Right renal pelvis (tissue), 4 donors: ENCODE measurements at places on chromosomes 3 and 15. TPM values are rescaled to one million over a fixed set of nuclear protein-coding genes. Genes with fewer than 3 reads are reported as not detected.
A peak's percentile ranks its signal among the peaks of the same experiment; 100 is the strongest.

FAM219B gene
- polyA plus RNA-seq: 59.1 TPM

DLL4 gene
- 8.6 TPM for polyA plus RNA-seq

DNA sequence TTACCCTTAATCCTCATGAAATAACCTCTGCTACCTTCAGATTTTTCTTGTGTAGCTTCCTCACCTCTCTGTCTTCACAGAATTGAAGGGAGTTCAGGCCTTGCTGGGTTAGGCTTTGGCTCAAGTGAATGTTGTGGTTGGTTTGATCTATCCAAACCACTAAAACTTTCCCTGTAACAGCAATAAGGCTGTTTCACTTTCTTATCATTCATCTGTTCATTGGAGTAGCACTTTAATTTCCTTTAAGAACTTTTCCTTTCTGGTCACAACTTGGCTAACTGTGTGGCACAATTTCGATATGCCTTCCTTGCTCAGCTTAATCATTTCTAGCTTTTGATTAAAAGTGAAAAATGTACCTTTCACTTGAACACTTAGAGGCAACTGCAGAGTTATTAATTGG is 129.8 kb downstream of the NR1I2 start:
- no peak for DNase-seq

- DNase-seq: no peak
Observed at GRCh38 chr15:45585069-45585791, 1.9 kb upstream of the BLOC1S6 start.

DCP1A gene
- polyA plus RNA-seq: 34.2 TPM

GRCh38 chr3:150737874-150738679 is 24.9 kb downstream of the SIAH2 start:
- DNase-seq: no peak

MAP2K5 gene
- polyA plus RNA-seq: 19.0 TPM

DNA sequence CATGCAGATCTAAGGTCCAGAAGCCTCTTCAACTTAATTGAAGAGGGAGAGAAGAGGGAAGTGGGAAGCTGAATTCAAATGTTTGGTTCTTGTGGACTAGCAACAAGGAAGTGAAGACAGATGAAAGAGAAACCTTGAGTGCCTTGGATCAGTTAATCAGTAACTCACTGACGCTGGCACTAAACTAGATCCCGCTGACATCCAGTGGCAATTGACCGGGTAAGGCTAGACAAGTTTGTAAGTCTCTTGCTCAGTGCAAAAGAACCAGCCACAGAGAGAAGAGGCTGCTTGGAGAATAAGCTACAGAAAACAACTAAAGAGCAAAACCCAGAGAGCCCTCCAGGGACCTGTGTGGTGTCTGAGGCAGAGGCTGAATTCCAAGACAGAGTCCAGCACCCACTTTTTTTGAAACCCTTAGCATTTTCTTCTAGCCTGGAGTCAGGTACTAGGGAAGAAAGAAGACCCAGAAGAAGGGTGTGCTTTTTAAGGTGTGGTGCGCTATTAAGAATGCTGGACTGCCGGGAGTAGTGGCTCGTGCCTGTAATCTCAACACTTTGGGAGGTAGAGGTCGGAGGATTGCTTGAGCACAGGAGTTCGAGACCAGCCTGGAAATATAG is 6.9 kb downstream of the PLCH1 start:
- DNase-seq: no peak

- DNase-seq: no peak
Observed at GRCh38 chr3:106758459-106758858, 618.8 kb upstream of the CCDC54 start.

DNA sequence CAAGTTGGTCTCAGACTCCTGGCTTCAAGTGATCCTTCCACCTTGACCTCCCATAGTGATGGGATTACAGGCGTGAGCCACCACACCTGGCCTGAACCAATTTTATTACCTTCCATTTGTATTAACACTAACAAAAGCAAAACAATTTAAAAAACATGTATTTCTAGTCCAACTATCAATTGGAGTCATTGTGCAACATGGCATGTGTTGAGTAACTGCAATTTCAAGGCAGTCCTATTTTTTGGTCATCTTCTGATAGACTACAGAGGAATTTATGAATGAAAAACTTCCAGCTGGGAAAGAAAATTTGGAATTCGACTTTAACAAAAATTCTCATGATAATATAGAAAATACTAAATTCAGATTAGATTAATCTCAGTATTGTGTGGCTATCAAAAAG is 16.8 kb downstream of the SPTSSB start:
- no peak for DNase-seq

DNA sequence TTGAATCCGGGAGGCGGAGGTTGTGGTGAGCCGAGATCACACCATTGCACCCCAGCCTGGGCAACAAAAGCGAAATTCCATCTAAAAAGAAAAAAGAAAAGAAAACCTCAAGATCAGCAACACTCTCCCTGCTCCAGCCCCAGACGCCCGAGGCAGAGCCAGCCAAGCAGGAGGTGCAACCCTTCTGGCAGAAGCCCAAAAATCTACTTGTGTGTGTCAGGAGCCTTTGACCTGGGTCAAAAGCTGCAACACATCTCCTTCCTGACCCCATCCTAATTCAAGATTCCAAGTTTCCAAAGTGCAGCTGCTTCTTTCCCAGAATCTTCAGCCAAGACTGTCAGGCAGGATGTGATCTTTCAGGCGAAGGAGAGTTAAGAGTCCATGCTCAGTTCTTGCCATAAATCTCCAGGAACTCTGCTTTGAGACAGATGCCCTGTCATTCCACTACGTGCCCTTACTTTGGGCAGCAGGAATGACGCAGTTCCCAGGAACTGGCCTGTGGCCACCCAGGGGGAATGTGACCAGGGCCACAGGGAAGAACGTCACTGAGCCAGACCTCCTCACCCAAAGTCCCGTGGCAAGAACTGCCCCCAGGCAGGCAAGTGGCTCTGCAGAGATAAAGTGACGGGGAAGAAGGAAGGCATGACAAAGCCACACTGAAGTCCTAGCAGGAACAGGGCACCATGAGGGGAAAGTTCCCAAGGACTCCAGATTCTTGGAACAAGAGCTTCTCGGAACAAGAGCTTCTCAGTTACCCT is 39.4 kb downstream of the SH3BP5 start:
- no peak for DNase-seq

DNA sequence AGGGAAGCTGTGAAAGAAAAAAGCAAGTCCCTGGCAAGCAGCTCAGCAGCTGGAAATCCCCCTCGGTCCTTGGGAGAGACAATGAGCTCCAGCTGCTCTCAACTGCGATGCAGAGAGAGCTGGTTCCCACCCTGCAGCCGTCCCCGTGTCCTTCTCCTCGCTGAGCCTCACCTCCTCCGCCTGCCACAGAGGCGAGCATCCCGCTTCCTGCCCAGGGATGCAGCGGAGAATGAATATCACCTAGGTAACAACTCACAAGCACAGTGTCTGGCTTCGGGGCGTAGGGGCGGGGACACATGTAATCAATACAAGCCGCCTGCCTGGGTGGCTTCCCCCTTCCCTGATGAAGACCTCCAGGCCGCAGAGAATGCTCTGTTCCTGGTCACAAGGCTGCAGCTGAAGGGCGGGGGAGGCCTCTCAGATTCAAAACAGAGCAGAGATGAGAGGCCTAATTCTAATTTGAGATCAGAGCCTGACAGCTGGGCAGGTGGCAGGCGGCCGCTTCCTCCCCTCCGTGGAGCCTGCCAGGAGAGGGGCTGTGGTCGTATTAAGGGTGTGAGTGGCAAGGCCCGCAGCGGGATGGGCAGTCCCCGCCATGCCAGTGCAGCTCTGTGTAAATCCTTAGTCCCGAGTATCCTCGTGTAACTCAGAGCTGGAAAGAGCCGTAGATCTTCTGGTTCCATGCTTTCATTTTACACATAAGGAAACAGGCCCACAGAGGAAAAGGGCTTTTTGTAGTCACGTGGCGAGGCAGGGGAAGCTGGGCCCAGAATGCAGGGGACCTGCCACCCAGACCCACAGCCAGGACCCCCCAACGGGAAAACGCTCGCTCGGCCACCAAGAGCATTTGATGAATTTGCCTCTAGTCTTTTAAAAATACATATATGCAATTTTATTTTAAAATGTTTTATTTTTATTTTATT is 24.3 kb downstream of the ZDHHC19 start:
- DNase-seq: no peak

- no peak for DNase-seq
Observed at GRCh38 chr3:138688871-138689299, 80.3 kb downstream of the FAIM start.

GRCh38 chr3:26369133-26369532 is 253.4 kb upstream of the LRRC3B start:
- DNase-seq: no peak

DNA sequence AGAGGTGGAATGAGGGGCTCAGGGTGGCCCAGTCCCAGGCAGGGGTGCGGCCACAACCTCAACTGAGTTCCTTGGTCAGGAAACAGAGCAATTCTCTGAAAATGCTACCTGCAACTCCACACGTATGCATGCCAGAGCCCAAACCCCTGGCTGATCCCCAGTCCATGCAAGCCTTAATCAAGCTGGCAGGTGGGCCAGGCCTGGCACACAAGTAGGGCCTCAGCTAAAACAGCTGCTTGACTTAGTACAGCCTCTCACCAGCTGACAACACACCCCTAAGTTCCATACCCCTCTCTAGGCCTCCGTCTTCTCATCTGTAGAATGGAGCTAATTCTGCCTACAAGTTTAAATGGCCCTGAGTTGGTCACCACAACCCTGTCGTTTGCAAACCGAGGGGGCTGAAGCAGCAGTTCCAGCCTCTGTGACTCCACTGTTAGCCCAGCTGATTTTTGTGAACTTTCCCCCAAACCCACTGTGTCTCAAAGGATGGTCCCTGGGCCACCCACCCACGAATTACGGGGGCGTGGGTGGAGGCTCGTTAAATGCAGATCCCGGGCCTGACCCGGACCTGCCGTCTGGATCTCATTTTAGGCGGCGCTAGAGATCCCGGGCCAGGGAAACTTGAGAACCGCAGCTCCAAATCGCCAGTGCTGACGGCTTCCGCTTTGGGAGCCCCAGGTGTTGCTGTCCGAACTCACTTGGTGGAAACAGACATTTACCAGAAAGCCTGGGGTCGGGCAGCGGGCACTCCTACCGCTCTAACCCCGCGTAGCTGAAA is 927 bp downstream of the CHDH start:
- peak; percentile 57 for DNase-seq

DNA sequence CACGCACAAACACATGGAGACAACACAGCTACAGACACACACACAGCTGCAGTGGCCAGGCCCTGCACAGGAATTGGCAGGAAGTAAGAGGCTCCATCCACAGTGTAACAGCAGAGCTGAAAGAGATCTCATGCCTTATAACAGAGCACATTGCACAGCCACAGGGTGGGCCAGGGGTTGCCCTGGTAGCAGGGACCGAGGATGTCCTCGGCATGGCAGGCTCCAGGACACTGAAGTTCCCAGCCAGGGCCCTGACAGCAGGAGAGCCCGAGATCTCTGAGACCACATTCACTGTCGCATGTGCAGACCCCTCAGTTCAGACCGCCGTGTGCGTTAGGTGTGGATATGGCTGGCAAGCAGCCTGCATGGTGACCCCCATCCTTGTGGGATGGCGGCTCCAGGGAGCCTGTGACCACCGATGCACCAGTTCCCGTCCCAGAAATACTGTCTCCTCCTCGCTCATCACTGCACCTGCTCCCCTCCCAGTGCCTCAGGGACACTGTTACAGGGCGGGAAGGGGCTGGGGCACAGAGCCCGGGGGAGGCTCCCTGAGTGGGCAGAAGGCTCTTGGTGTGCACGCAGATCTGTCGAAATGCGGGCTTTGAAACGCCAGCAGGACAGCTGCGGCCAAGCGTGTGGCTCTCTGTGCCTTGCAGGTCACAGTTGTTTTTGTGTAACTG is 1.5 kb upstream of the OCA2 start:
- DNase-seq: no peak

DNA sequence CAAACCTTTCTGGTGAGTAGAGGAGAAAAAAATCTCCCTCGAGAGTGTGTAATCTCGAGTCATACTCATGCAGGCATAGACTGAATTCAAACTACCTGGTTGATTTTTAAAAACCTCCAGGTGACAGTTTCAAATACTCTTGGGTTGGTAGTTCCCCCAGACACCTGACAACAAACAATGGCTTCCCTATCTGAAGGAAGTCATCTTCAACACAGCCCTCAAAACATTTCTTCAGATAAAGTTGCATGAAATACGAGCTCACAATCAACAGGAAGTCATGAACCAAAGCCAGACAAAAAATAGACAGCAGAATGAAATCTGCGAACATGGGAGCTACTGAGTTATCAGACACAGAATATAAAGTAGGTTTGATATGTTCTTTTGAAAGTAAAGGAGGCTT is 112.8 kb downstream of the ST8SIA2 start:
- no peak for DNase-seq

ONECUT1 gene
- not detected for polyA plus RNA-seq

DNA sequence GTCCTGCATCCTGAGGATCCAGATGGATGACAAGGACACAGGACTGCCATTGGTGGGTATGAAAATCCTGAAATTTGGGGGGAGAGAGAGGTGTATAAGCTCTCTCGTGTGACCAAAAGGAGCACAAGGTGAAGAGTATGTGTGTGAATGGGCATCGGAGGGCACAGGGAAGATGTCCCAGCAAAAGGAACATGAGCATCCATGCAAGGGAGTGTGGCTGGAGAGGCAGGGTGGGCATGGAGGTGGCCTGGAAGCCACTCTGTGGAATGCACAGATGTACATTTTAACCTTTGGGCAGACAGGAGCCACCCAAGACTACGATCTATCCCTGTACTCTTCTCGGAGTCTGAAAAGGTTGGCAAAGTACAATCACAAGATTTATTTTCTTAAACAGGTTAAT is 54.5 kb downstream of the CAPN7 start:
- no peak for DNase-seq

TRIM71 gene
- 6.7 TPM for polyA plus RNA-seq

FSIP1 gene
- 1.8 TPM for polyA plus RNA-seq

RBP2 gene
- polyA plus RNA-seq: 0.13 TPM

DNA sequence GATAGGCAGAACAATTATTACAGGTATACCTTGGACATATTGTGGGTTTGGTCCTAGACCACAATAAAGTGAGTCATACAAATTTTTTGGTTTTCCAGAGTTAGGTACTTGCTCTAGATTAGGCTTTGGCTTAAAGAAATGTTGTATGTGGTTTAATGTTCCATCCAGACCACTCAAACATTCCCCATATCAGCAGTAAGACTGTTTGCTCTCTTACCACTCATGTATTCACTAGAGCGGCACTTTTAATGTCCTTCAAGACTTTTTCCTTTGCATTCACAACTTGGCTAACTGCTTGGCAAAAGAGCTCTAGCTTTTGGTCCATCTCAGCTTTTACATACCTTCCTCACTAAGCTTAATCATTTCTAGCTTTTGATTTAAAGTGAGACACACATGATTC is 250.5 kb upstream of the SETMAR start:
- no peak for DNase-seq
